T-helper 17 cell (primary cell): ENCODE measurements at places on chromosomes 7 and 10.
A peak's percentile ranks its signal among the peaks of the same experiment; 100 is the strongest.

DNA sequence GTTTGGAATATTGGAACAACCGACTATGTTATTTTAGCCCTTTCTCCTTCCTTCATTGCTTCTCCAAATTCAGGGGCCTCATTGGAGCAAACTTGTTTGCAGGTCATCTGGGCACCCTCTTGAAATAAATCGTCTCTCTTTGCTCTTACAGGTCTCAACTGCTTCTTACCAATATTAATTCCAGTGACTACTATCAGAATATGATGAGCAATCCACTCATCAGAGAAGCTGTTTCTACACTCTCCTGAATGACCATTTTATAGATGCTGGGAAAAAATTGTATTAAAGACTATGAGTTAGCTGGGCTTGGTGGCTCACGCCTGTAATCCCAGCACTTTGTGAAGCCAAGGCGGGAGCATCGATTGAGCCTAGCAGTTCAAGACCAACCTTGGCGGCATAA lies 12.5 kb upstream of the HNRNPF start:
- H3K36me3 ChIP-seq = no peaks in the 10 kb centered on the region
- DNase-seq = no peak
- H3K27ac ChIP-seq = peak overlapping the region; percentile 97
- peaks cover 18% of the 10 kb centered on the region for H3K4me1 ChIP-seq
- H3K4me3 ChIP-seq = peak overlapping the region; percentile 89

DNA sequence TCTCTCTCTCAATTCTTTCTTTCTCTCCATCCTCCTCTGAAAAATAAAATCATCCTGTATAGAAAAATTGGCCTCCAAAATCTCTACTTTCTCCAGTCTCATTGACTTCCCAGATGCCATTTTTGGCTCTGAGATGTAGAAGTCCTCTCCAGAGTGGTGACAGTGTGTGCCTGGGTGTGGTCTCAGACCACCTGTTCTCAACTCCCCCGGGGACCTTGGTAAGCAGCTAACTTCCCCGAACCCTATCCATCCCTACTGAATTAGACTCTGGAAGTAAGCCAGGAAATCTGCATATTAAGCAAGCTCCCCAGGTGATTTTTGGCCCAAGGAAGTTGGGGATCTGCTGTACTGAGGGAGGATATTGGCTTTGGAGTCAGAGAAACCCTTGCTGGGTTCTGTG lies 120.5 kb downstream of the WDR11 start:
- peaks cover 39% of the 10 kb centered on the region for H3K27me3 ChIP-seq
- DNase-seq = no peak
- no peaks in the 10 kb centered on the region for H3K36me3 ChIP-seq

- H3K4me1 ChIP-seq = peaks cover 21% of the 10 kb centered on the region
- H3K27me3 ChIP-seq = no peaks in the 10 kb centered on the region
- peaks cover 3% of the 10 kb centered on the region for H3K36me3 ChIP-seq
- H3K4me3 ChIP-seq = no peak overlapping the region
- DNase-seq = no peak
Observed at GRCh38 chr7:151699147-151699927, 177.6 kb downstream of the PRKAG2 start.

DNA sequence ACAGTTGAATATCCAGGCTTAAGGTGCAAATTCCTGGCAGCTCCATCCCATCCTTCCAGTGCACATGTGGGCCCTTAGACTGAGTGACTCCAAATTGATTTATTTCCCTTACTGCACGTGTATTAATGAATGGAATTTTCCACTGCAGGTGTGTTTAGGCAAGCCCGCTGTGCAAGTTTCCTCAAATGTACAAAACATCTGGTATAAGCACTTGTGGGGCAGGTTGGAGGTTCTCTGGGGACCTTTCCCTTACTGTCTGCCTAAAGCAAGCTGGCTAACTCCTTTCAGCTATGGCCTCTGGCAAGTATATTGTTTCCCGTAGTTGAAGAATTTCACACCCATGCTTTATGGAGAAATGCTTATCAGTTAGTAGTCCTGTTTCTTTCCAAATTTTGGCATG lies 25.3 kb upstream of the GIMAP6 start:
- no peak overlapping the region for H3K4me3 ChIP-seq
- no peaks in the 10 kb centered on the region for H3K27me3 ChIP-seq
- DNase-seq = no peak
- H3K4me1 ChIP-seq = peaks cover 12% of the 10 kb centered on the region
- H3K36me3 ChIP-seq = peaks cover 2% of the 10 kb centered on the region
- no peak overlapping the region for H3K27ac ChIP-seq
